ENCODE measurements at places on chromosomes 3 and 15.

- DNase-seq, result no peak
These were observed 11.1 kb upstream of the PSTPIP1 start for GRCh38 chr15:76983590-76984375.

- no peak for DNase-seq
These were observed 39.8 kb upstream of the CRTC3 start for GRCh38 chr15:90489944-90490343.

- DNase-seq, result no peak
These were observed 36.1 kb downstream of the CFAP44 start for GRCh38 chr3:113405180-113405579.

DNA sequence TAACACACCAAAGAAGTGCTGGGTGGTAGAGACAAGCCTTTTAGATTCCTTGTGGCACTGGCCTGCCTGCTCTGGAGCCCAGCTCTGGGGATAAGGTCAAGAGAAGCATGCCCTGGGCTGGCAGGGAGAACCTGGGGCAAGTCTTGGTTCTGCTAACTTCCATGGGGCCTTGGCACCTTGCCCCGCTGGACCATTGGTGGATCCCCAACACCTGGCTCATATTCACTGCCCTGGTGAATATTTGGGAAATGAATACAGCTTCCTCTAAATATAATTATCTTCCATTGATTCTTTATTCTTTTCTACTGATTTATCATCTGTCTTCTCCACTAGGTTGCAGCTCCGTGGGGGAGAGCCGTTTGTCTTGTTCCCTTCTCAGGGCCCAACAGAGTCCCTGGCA, 89.5 kb downstream of the RAB11A start:
- DNase-seq, result no peak

DNA sequence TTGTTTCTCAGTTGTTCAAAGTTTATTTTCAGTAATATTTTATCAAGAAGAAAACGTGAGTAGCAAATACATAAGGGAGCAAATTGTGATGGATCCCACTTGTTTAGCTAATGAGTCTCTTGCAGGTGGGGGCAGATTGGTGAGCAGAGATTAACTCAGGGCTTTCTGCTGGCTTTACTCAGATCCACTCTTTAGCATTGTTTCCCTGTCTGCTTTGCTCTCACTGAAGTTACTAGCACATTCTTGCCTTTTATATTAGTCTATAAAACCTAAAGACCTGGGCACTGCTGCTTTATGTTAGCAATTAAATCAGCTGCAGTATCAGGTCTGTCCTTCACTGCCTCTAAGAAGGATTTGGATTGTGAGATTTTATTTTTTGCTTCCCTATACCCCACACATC, 71.5 kb downstream of the STAC start:
- DNase-seq, result no peak

DNA sequence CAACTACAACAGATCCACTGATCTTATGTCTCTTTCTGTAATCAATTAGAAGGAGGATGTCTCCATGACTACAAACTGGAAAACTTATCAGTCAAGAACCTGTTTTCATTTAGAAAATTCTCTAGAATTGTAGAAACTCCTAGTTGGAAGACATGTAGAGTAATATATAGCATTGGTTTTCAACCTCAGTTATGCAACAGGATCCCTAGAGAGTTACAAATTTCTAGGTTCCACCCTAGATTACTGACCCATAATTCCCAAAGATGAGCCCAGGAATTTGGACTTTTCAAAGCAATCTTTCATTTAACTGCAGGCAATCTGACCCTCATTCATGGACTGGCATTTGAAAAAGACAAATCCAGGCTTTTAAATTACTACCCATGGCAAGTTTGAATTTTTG, 116.9 kb upstream of the RAP2B start:
- DNase-seq, result no peak

- DNase-seq, result no peak
These were observed 109.4 kb upstream of the SMAD3 start for GRCh38 chr15:66955871-66956585.

DNA sequence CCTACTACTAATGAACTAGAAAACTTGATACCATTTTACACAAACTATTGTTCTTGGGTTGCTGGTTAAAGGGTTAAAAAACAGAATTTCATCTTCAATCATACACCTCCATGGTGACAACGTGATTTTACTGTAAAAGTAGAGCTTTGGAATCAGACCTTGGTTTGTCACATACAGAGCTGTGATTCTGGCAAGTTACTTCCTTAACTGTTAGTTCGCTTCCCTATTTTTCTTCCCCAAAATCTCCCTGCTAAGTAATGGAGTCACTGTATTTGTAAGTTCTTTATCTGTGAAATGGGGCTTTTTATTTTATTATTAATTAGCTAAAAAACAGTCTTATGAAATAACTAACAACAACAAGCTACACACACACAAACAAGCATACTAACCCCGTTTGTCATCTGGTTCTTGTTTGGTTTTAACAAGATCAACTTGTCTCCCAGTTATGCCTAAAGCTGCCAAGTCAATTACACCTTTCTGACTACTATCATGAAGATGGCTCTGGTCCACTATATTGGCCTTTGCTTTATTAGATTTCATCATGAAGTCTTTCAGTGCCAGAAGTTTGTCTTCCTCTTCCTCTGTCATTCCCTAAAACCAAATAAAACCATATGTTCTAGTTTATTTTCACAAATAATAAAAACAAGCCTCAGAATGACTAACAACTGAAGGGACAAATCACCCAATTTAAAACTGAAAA, 38.6 kb downstream of the PIK3R4 start:
- DNase-seq, result no peak

DNA sequence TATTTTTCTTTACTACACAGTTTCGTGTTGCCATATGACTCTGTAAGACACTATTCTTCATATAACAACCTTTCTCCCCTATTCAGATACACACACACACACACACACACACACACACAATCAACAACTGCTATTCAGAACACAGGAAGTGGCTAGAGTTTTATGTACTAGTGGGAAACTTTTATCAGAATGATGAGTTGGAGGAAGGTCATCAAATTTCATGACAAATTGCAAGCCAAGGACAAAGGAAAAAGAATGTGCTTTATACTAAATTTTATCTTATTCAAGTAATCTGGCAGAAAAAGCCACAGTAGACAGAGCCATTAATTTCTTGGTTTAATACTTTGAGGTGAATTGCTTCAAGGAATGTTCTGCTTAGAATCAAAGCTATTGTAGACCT, 899.8 kb downstream of the ROBO2 start:
- no peak for DNase-seq

DNA sequence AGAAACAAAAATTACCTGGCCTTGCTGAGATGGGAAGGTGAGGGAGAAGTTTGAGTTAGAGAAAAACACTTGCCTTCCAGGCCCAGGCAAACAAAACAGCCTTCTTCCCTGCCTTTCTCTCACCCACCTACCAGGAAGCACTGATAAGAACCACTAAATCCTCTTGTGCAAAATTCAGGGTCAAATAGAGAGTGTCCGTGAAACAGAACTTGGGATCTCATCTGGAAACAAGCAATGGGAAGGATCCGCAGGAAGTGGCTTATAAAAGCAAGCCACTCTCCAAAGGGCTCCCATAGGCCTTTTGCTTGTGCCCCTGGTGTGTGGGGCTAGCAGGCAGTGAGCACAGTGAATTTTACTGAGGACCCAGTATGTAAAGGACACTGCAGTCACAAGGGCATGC, 11.0 kb downstream of the ADAMTS9 start:
- DNase-seq, result no peak

GRCh38 chr15:63994073-63994600, 52.1 kb downstream of the DAPK2 start:
- DNase-seq, result no peak

All from stimulated activated CD4-positive, alpha-beta T cell treated with anti-CD3 and anti-CD28 coated beads, TNF-alpha, amount 100 ng/mL, for 4 hours (primary cell).